ENCODE measurements at places on chromosomes 16 and 17.

- no peak for DNase-seq
Observed at GRCh38 chr16:69542974-69543373, 22.8 kb upstream of the NFAT5 start.

GRCh38 chr17:31216031-31216751 is 80.8 kb downstream of the OMG start:
- DNase-seq, result no peak

DNA sequence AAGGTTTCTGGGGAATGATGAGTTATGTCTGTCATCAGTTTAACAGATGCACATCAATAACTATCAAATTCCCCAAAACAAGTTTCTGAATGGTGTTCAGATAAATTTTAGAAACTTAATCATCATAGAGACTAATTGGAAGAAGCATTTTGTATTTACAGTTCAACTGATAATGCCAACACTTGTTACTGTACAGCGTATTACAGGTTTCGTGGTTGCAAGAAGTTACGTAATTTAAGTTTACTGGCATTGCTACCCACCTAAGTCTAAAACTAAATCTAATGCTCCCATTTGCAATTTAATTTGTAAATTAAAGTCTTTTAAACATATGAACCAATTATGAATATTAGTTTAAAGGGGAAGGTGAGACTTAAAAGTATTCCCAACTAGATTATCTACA is 3.0 kb downstream of the SRSF1 start:
- no peak for DNase-seq

GRCh38 chr17:34765291-34765690 is 185.9 kb downstream of the TMEM132E start:
- DNase-seq, result no peak

DNA sequence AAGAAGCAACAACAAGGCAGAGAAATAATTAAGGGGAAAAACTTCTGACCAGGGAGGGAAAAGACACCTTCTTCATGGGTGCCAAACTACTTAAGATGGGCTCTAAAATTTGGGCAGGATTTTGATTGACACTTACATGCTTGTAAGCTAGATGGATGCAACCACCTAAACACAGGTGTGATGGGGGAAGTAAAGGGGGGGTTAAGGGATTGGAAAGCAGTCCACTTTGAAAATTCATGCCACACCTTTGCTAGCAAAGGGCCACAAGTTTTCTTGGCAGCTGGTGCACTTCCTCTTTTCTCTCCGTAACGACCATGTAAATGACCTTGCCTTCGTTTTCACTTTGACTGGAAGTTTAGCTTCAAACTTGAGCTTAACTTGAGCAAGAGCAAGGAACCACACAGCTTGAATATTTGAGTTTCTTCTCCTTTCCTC is 14.3 kb upstream of the PRKAR1A start:
- no peak for DNase-seq

- no peak for DNase-seq
Observed at GRCh38 chr16:31870809-31871208, 2.8 kb upstream of the ZNF267 start.

GRCh38 chr17:42414704-42415409 is 8.2 kb downstream of the CAVIN1 start:
- no peak for DNase-seq

- no peak for DNase-seq
Observed at GRCh38 chr17:2055292-2056205, 646 bp downstream of the HIC1 start.

DNA sequence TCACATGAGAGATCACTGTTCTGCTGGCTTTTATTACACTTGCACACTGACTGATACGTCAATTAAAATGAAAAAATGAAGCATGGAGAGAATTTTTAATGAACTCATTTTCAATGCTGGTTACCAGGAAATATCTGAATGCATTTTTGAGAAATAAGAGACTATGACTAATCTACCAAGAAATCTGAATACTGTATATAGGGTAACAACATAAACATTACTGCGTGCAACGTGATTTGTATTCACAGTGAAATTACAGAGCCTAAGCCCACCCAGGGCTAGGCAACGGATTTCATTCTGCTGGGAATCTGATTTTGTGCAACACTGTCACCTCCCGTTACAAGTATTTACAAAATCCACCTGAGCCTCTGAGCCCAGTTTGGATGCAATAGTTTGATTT is 23.8 kb upstream of the LCMT1 start:
- no peak for DNase-seq

DNA sequence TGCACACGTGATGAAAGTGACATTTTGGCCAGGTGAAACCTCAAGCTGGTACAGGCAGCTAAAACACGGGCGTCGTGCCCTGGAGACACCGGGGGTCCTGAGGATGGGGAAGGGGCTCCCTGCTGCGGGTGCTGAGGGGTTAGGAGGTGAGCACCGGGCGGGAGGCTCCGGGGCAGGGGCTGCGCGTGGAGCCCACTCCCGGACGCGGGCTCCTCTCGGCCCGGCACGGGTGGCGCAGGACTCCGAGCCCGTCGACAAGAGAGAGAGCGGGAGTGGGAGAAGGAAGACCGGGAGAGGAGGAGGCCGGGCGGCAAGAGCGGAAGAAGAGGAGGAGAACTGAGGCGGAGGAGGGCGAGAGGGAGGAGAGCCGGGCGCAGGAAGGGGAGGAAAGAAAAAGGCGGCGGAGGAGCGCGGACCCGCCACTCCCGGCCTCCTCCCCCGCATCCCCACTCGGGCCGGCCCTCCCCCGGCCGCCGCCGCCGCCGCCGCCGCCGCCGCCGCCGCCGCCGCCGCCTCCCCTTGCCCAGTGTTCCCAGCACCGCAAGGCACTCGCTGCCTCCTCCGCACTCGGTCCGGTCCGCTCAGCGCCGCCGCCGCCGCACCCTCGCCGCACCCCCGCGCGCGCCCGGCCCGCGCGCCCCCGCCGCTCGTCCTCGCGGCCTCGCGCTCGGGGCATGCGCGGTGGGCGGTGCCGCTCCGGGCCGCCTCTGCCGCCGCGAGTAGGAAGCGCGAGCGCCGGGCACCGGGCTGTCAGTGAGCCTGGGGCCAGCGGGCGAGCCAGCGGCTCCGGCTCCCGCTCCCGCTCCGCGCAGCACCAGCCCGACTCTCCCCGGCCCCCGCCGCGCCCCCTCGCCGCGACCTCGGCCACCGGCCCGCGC is at the start of gene PRKCA:
Gene PRKCA, plus strand, starts transcription at position 750 of the 878 bp plus-strand sequence.
- peak; percentile 71 for DNase-seq

GRCh38 chr17:53659181-53659580 is 163.5 kb upstream of the KIF2B start:
- no peak for DNase-seq

DNA sequence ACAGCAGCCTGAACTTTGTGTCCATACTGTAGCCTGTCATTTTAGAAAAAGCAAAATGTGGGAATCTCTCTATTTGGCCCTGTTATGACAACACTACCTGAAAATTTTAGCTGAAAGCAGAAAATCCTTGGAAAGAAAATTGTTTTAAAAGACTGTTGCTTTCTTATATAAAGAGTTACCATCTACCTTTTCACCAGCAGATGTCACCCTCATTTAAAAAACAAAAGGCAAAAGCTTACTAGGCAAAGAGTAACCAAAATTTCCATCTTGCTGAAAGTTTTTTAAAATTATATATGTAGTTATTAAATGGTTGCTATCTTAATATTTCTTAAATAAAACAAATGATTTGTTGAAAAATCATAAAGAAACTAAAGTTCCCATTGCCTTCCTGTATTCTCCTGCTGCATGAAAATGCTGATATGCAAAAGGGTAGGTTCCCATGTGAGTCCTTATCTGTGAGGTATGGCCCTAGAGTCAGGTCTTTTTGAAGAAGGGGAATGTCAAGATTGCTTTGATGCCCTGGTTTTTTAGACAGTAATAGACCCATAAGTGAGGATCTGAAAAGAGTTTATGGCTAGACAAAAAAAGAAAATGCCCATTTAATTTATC is 61.0 kb downstream of the TNRC6C start:
- DNase-seq, result no peak

DNA sequence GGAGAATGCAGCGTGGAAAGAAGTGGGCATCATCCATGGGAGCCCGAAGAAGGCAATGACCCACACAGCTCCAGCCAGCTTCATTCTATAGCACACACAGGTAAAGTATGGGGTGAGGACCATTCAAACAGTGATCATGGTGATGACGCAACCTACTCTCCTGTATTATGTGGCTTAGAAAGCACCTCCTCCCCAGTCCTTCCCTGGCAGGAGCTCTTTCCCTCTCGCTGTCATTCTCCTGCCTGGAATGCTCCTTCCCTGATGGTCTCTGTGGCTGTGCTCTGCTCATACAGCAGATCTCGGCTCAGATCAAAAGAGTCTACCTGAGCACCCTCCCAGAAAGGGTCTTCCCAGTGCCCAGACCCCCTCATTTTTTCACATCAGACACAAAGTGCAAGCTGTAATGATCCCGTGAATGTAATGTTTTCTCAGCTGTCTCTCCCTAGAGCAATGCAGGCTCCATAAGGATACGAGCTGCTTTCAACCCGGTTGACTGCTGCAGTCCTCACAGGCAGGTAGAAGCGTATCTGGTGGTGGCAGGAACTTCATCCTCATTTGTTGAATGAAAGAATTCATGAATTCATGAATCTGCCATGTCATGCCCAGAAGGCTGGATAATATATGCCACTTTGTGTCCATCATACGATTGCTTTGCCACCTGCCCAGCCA is 248.8 kb downstream of the HS3ST3A1 start:
- DNase-seq, result no peak

DNA sequence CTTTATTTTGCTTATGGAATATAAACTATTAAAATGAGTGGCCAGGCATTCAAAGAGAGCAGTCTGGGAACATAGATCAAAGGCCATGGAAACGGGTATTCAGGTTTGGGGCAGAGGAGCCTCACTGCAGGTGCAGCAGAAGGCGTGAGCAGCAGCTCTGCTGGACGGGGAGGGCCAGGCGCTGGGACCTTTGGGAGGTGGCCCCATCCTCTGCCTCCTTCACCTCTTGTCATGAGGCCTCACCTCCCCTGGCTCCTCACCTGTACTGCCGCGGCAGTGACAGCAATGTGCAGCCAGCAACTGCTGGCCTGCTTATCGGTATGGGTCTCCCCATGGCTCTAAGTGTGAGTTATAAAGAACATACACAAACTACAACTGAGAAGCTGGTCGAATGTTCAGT is 109.4 kb downstream of the CDK5R1 start:
- DNase-seq, result no peak

DNA sequence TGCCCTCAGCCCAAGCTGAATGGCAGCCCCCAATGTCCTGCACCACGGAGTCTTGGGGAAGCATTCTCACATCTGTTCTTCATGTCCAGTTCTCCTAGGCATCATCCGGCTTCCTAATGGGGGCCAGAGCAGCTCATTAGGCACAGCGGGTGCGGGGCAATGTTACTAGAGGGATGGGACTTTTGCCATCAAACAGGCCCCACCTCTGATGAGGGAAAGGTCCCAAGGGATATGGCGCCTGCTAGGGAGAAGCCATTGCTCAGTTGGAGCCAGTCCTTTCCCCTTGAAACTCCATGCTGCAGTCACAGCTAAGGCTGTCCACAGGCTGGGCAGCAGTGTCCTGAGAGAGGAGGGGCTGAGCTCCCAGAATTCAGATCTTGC is 1.7 kb upstream of the DPH1 start:
- no peak for DNase-seq

- DNase-seq, result no peak
Observed at GRCh38 chr16:80689487-80689886, 114.9 kb downstream of the CDYL2 start.

- DNase-seq, result no peak
Observed at GRCh38 chr17:59798111-59798510, 90.7 kb downstream of the VMP1 start.

DNA sequence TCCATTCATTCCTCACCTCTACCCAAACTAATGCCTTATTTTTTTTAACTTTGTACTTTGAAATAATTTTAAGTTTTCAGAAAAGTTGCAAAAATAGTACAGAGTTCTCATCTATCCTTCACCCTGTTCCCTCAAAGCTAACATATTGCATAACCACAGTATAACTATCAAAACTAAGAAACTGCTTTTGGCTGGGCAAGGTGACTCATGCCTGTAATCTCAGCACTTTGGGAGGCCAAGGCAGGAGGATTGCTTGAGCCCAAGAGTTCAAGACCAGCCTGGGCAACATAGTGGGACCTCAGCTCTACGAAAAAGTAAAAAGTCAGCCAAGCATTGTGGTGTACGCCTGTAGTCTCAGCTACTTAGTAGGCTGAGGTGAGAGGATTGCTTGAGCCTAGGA is 147.7 kb downstream of the SKAP1 start:
- DNase-seq, result no peak

GRCh38 chr17:57752031-57752905 is 7.2 kb upstream of the CCDC182 start:
- no peak for DNase-seq

GRCh38 chr17:73465130-73465952 is 153.5 kb upstream of the CDC42EP4 start:
- DNase-seq, result no peak

DNA sequence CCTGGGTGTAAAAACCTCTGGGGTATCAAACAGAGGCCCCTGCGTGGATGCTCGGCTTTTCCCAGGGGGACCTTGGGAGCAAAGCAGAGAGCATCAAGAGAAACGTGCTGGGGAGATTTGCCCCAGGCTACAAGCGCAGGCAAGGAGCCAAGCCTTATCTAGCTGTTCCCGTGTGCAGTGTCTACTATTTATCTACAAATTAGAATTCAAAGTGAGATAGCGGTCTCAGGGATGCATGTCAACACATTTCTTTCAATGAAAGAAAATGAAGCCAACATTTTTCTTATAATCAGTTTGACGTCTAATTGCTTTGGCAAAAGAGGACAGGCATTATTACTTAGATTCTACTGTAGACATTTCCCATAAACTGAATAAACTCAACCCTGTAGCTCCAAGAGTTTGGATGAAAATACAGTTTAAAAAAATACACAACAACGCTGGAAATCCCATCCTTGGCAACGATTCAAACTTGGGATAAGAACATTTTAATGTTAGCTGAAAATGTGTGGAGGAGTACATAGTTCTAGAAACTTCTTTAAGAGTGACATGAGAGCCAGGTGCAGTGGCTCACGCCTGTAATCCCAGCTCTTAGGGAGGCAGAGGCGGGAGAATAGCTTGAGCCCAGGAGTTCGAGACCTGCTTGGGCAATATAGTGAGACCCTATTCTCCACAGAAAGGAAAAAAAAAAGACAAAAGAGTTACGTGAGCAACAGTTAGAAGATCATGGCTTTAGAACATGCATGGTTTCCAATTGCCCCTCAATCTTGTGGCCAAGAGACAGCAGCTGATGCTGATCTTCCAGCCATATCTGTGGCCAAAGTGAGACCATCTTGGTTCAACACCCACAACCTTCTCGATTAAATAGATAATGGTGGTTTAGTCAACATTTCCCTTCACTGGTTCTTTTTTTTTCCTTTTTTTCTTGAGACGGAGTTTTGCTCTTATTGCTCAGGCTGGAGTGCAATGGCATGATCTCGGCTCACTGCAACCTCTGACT is 7.2 kb downstream of the SPNS3 start:
- DNase-seq, result no peak

GRCh38 chr17:33050611-33051140 is 59.0 kb downstream of the SPACA3 start:
- no peak for DNase-seq

DNA sequence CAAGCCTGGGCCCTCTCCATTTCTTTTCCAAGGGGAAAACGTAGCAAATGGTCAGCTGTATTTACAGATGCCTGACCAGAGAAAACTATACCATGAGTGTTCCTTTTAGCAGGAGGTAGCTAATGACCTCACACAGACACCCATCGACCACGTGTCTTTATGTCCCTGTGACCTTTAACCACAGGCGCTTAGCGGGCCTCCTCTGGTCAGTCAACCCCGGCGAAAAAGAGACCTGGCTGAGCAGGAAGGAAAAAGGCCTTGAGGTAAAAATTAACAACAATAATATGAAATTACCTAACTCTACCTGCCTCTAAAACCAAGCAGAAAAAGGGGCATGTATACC is 9.1 kb downstream of the NUDT16L1 start:
- DNase-seq, result no peak
